Substantia nigra (tissue), 51 donors: ENCODE measurements at places on chromosomes 13 and 19.
A peak's percentile ranks its signal among the peaks of the same experiment; 100 is the strongest.

DNA sequence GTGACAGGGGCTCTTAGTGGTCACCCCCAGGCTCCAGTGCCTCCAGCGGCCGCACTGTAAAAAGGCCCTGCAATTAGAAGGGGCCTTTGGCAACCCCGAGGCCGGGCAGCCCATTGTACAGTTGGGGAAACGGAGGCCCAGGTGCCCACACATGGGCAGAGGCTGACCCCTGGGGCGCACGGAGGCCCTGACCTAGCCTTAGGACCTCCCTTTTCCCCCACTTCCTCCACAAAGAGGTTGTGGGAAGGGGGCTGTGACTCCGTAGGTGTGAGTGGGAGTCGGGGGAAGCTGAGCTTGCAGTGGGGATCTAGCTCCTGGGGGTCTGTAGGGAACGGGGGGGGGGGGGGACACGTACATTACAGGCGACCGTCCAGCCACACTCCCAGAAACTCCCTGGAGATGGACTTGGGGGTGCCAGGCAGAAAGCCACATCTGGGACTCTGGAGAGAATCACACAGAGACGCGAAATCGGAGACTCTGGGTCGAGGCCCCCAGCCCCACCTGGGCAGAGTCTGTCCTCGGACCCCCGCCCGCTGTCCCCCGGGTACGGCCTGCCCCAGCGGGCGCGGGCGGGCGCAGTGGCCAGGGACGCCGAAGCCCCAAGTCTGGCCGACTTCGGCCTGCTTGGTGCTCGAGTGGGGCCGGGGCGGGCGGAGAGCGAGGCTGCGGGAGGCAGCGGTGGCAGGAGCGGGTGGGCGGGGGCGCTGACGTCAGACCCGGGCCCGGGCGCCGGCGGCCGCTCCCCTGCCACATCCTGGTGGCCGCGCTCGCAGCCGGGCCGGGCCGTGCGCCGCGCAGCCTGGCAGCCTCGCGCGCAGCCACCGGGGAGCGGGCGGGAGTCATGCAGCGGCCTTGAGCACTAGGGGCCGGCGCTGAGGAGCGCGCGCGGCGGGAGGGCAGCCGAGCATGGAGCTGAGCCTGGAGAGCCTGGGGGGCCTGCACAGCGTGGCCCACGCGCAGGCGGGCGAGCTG lies at the start of gene ONECUT3:
ONECUT3 (plus strand) TSS at position 750 of the 972 bp plus-strand sequence; CDS start at position 907, 157 bp downstream.
- no peak for DNase-seq

- no peak for DNase-seq
These were observed 5.3 kb downstream of the SPPL2B start for GRCh38 chr19:2333807-2334211.

GRCh38 chr19:16327501-16327900 lies 2.9 kb downstream of the KLF2 start:
- DNase-seq: peak; percentile 10

DNA sequence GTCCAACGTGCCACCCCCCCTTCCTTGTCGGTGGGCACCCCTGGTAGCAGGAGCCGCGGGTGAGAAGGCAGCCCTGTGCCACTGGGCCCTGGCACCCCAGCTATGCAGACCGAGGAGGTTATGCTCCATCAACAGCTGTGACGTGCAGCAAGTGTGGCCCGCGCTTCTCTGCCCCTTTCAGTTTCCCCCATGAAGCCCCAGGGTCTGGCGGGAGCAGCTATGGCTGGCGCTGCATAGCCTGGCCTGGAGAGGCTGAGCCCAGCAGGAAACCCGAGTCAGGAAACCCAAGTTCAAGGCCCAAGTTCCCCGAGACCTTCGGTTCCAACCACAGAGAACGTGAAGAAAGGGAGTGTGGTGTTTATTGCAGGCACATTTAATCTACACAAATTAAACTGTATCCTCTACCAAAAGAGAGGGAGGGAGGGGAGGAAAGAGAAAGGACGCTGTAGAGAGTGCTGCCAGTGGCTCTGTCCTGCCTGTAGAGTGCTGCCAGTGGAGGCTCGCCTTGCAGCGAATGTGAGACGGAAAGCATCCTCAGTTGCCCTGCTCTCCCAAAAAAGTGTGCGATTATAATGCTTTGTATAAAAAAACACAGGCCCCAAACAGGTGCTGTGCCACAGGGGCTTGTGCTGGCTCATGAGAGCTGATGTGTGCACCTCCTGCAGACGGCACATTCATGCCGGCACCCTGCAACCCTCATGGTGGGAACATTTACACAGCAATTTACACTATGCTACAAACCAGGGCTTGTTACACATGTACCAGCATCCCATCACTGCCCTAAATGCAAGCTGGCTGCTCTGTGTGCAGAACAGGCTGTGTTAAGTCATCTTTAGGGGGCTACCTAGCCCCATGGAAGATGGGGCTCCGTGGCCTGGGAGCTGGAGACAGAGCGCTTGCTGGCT lies 16.3 kb downstream of the POP4 start:
- DNase-seq: peak; percentile 17

DNA sequence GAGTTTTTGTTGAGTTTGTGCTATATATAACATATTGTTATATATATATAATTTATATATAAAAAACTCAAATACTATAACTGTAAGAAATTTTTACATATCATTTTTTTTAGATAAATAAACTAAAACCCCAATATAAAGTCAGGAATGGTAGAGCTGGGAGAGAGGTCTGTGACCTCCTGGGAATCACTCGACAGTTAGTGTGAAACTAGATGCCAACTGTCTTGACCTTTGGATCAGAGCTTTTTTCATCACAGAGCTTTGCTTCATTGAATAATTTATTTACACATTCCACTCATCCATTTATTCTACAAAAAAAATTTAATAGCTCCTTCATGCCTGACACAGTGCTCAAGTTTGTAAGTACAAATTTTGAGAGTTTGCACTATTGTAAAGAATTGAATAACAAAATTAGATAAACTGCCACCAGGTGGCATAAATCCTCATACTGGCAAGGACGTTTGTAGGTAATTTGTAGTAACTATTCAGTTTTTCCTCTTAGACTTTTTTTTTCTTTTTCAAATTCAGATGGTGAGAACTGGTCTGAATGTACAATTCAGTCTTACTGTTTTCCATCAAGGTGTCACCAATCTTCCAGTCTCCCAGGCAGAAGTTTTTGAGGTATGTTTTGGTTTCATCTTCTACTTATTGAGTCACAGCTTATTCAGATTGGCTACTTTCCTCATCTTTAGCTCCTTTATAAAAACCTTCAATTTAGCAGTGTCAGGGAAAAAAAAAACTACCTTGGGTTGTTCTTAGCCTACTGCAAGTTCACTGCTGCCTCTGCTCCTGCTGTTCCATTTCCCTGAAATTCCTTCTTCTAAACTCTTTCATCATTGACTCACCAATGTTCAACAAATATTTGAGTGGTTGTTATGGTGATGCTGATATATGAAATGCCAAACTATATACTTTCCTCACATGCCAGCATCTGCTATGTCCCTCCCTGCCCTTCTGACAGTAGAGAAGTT lies 28.7 kb downstream of the LACC1 start:
- no peak for DNase-seq

GRCh38 chr19:43872547-43873336 lies 45.6 kb downstream of the ZNF283 start:
- no peak for DNase-seq

DNA sequence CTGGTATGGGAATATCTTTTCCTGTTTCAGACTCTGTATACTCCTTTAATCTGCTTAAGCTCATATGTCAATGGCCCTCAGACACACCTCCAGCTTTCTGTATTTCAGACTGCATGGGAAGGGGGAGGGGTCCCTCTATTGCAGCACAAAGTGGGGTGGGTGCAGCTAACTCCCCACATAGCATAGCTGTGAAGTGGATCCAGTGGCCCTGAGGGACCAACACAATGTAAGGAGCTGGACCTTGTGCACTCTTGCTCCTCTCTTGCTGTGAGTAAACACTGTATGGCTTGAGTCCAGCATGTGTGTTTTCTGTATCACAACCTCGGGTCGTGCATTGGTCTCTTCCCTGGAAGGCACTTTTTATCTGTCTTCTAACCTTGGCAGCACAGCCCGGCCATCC lies 669.9 kb downstream of the PCDH9 start:
- no peak for DNase-seq

- no peak for DNase-seq
These were observed 4.5 kb downstream of the LACC1 start for GRCh38 chr13:43884222-43884621.

DNA sequence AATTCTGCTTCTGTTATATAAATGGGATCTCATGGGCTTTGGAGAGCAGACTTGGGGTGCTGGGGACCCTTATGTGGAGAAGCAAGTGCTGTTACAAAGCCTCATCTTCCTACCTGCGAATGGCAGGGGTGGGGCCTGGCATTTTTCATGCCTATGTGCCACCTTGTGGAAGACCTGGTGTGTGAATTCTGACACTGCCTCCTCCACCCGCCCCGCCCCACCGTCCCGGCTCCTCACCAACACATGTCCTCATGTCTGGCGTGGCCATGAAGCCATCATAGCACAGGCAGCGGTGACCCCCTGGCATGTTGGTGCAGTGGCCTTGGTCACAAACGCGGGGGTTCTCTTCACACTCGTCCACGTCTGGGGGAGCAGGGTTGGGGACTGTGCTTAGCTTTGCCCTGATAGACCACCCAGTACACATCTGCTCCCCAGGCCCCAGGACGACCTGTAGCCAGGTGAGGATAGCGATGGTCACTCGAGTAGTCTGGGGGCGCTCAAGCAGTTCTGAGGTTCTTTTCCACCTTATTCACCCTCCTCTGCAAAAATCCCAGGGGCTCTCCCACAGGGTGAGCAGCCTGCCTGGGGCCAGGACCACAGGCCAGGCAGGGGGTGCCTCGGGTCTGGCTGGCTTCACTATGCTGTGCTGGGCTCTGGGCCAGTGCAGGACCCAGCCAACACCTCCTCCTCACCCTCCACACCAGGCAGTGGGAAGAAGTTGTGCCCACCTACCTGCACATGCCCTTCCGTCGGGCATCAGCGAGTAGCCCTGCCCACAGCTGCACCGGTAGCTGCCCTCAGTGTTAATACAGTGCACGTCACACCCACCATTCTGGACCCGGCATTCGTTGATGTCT lies 32.7 kb downstream of the FBN3 start:
- DNase-seq: no peak

DNA sequence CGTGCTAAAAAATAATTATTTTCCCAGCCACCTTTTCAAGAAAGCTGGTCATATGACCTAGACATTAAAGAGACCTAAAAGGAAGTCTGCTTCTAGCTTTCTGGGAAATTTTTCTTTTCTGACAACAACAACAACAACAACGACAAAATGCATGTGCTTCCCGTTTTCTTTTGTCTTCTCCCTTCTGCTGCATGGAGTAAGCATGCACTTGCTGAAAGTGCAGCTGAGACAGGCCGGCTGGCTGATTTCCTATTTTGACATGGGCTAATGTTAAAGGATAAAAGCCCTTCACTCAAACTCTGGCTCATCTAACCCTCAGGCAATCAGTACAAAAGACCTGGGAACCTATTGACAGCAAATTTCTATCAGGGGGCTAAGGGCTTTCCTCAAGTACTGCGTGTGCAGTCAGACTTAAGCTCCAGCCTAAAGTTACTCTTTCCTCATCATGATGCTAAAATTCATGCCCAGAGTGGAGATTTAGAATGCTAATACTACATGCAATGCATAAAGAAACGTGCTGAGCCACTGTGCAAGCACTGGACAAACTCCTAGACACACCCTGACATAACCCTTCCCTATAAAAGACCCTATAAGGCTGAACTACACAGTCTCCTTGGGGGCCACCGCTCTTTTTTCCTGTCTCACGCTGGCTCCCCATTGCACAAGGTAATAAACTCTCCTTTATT lies 811.1 kb downstream of the UQCRFS1 start:
- no peak for DNase-seq

DNA sequence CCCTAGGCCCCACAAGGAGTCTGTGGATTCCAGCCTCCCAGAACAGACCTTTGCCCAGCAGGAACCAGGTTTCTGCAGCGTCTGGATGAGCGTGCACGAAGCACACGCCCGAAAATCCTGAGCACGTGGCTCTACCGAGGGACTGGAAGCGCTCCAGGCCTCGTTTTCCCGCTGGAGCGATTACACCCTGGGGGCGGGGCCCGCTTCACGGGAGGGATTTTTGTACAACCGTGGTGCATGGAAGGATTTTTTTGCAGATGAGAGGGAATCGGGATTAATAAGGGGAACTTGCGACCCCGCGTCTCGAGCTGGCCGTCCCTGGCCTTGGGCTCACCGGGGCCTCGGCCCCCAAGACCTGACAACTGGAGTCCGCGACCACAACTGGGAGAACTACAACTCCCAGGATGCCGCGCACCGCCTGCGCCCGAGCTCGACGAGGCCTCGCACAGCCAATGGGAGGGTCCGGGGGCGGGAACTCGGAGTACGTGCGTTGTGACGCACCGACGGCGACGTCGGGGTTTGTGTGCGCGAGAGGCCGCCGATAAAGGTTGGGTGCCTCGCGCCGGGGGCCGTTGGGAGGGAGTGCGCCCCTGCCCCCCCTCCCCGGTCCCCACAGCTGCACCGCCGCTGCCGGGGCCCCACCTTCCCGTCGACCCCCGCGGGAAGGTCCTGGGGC lies at the start of gene ZNF628:
ZNF628 (plus strand) TSS at position 518 of the 676 bp plus-strand sequence. CDS start 3,294 bp downstream, outside the sequence.
- DNase-seq: peak; percentile 99

- no peak for DNase-seq
These were observed 46.8 kb downstream of the PTPRS start for GRCh38 chr19:5293612-5294378.

DNA sequence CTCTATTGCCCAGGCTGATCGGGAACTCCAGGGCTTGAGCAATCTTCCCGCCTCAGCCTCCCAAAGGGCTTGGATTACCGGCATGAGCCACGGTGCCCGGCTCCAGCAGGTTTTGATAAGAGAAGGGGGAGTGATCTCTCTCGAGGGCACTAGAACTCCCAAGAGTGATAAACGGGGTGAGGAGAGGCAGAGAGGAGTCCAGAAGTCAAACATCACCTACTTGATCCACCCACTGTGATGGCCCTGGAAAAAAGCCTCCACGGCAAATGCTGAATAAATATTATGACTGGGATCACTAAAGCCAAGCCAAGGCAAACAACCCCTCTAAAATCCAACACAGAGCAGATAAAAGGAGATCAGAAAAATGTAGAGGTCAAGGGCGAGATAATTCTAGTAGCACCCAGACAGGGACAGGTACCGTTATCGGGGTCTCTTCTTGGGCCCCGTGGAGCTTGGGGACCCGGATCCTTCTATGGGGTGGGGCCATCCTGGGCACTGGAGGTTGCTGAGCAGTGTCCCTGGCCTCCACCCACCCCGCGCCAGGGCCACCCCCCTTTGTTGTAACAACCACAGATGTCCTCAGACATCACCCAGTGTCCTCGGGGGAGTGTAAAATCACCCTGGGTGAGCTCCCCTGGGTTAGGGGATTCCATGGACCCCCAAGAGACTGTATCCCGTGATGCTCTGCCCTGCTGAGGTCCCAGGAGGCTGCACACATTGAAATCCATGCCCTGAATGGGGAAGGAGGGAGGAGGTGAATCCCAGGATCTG lies 3.7 kb upstream of the CREB3L3 start:
- DNase-seq: no peak

DNA sequence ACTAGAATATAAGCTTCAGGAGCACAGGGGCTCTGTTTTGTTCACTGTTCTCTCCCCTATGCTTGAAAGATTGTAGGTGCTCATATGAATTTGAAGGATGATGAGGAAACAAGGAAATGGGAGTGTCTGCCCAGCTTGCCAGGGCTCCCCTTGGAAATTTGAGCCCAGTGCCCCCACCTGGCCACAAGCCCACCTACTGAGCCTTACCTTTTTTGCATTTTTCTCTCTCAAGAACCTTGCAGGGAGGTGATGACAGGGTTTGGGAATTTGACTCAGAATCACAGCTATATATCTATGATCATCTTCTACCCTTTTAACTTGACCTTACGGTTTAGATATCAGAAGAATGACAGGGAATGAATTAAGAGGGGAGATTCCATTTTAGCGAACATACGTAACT lies 33.8 kb downstream of the SERP2 start:
- no peak for DNase-seq
